ENCODE measurements at places on chromosomes 1 and 21. TPM values are rescaled to one million over a fixed set of nuclear protein-coding genes. Genes with fewer than 3 reads are reported as not detected.

Gene GPR161
- 0.05 TPM for total RNA-seq

Gene ZNF683
- total RNA-seq, result not detected

Gene CRP
- total RNA-seq, result not detected

Gene PPM1J
- not detected for total RNA-seq

Gene PTBP2
- 11.4 TPM for total RNA-seq

Gene TIE1
- total RNA-seq, result not detected

Gene ID3
- 32.0 TPM for total RNA-seq

Gene TGFBR3
- total RNA-seq, result 11.5 TPM

Gene CD52
- total RNA-seq, result 1,791 TPM

Data from activated naive CD4-positive, alpha-beta T cell treated with anti-CD3 and anti-CD28 coated beads, Interleukin-2, amount 10 ng/mL, durations not matched to agents 5 hours and 36 hours (primary cell).